NCI-H1436 (cell line): ENCODE measurements at places on chromosomes 1 and 21.

- no peak for DNase-seq
These were observed 27.8 kb upstream of the ZBTB21 start for GRCh38 chr21:42037943-42038342.

- DNase-seq: peak; percentile 12
These were observed 27.3 kb downstream of the STPG1 start for GRCh38 chr1:24386241-24386640.

DNA sequence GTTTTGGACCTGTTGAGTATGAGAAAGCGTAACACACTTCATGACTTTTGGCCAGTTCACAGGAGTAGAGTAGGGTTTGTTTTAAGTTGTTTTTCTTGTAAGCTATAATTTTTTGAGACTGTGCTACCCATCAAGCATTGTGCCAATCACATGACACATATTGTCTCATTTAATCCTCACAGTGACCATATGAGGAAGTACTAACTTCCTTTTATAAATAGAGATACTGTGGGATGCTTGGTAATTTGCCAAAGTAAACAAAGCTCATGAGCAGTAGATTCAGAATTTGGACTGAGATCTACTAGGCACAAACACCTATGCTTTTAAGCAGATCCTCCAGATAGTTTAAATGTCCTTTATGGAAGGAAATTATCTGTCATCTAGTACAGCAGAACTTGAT lies 178.3 kb downstream of the CACNA1E start:
- DNase-seq: no peak

DNA sequence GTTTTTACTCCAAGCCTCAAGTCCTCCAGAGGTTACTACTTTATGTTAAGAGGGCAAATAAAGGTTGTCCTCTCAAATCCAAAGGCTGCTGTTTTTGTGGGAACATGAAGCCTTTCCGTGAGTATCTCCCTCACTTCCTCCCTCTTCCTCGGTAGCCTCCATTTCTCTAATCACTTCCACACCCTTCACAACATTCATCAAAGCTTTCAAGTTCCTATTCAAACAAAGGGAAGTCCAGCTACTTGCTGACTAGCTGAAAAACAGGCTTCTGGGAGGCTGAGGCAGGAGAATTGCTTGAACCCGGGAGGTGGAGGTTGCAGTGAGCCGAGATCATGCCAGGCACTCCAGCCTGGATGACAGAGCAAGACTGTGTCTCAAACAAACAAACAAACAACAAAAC lies 6.6 kb upstream of the CD48 start:
- no peak for DNase-seq

- no peak for DNase-seq
These were observed 38.3 kb upstream of the GBP5 start for GRCh38 chr1:89310976-89311375.
